Stimulated activated CD4-positive, alpha-beta T cell treated with anti-CD3 and anti-CD28 coated beads, Interleukin-15, amount 100 ng/mL, for 1 hour (primary cell): ENCODE measurements at places on chromosomes 7 and 10.

DNA sequence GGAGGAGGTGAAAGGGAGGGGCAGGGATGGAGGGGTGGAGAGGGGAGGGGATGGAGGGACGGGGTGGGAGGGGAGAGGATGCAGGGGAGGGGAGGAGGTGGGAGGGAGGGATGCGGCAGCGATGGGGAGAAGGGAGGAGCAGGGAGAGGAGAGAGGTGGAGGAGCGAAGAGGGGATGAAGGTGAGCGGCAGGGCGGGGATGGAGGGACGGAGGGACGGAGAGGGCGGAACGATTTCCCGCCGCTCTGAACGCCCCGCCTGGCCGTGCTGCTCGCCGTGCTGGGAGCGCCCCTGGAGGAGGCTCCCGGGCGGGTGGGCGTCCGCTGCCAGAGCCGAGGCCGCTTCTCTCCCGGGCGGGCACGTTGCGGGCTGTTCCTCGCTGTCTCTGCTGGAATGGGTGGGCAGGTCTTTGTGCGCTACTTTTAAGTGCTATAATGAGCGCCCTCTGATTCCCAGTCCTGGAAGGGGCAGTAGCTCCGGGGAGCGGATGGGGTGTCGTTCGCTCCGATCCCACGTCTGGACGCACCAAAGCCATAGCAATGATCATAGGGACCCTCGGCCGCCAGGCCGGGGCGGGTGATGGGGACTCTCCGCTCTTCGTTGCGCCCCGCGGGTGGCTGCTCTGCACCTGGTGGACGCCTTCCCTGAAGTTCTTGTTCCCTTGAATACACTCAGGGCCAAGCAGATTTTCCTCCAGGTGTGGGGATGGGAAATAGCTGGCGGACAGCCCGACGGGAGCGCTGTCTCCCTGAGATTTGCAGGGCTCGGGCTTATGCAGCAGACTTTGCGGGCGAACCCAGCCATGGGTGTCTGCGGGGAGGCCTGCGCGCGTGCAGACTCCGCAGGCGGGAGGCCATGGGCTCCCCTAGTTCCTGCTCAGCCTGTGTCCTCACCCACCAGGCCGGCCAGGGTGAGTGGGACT lies 81.1 kb upstream of the CPXM2 start:
- DNase-seq: no peak

DNA sequence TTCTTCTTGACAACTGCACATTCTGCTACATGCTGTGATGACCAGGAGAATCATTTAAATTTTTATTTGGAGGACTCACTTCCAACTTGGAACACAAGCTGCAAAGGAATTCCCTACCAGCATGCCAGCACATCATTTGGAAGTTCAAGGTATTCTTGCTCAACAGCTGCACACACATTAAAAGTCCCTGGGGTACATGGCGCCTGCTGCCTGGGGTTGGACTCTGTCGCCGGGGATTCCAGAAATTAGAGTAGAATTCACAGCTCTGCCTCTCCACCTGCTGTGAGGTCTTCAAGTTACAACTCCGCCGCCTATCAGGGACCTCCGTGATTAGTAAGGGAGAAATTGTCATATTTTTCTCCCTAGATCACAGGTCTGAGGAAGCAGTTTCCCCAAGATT lies 1.1 kb downstream of the ZNF32 start:
- no peak for DNase-seq

- no peak for DNase-seq
These were observed 26.5 kb upstream of the RBM20 start for GRCh38 chr10:110617425-110618229.

DNA sequence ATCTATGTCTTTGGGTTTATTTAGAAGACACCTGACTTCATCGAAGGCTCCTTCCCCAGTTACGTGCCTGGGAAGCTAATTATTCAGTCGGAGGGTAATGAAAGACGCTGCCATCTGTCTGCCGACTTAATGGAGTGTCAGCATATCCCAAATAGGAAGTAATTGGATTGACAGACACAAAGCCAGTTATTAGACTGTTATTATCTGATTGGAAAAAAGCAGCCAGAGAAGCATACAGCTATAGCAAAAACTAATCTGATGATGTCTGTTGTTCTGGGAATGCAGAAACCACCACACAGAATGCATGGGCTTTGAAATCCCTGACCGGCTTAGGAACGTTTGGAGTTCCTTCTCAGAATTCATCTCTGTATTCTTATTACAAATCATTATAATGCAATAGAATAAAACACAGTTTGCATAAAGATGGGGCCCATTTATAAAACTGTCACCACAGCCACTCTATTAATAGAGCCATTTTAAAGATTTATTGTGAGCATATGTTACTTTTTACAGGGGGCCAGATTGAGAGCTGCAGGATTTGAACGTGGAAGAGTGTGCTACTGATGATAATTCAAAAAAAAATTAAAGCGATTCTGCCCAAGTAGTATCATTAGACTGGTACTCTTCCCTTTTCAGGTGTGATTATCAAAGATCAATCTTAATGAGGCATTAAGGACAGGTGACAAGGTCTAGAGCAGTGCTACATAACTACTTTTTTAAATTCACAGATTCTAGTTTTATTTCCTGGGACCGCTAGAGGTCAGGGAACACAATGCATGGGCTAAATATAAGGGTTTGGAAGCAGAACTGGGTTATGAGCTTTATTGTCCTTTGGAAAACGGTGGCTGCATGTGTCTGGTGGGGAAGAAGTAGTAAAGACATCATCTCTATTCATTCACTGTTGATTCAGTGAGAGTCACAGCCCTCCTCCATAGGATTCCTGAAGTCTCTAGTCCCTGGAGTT lies 330.1 kb upstream of the LRGUK start:
- DNase-seq: no peak

DNA sequence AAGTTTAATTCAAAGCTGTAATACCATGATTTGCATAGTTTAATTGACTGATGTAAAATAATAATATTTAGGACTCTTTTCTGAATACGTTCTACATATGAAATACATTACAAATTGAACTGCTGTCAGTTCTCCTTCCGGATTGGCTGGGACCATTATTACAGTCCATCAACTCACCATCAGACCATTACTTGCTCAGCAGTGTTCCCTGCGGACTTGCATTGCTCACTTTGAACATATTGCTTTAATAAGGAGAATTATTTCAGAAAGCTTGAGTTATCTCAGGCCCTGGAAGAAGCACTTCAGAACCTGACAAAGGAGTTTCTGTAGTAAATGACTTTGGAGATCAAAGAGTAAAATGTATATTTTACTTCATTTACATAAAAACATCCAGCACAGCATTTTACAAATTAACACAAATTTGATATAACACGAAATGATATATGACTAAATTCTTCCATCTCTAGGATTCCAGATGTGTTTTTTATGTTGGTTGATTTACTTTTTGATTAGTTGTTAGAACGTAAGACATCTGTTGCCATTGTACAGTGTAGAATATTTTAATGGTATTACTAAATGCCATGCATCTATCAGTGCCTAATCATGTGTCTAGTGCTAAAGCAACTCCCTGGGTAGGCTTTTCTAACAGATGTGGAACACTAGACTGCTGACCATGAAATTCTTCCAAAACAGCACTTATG lies 418.5 kb upstream of the SEMA3A start:
- no peak for DNase-seq

GRCh38 chr10:71741671-71742070 lies 22.1 kb upstream of the C10orf105 start:
- DNase-seq: no peak

DNA sequence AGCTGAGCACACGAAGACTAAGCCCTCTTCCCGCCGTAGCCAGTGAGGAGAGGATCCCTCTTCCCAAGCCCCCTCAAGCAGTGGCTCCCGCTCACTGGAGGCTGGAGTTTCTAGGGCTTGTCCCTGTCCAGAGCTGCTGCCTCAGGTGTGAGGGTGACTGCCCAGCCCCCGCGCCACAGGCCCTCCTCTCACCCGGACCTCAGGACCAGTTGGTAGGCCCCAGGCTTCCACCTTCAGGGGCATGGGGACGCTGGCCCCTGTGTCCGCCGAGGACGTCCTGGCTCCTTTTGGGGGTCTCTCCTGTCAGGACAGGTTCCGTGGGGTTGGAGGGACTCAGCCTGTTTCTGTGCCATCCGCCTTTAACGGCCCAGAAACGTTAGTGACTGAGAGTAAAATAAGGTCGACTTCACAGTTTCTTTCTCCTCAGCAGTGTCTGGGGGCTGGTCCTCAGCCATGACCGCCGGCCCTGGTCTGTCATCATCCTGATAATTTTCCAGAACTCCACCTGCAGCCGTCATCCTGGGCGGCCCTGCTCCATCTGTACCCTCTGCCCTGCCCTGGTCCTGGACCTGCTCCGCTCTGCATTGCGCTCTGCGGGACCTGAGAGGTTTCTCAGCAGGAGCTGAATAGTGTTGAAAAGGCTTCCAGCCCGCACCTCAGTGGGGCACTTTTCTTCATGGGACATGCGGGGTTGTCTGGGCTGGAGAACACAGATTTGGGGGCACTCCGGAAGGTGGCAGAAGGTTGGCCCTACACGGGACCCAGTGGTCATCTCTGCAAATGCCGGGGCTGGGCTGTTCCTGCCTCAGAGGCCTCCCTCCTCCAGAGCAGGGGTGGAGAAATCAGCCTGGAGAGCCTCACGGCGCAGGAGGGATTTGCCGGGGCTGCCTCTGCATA lies 36.0 kb upstream of the FAM20C start:
- no peak for DNase-seq

GRCh38 chr7:72334066-72334465 lies 78.1 kb downstream of the CALN1 start:
- DNase-seq: no peak

DNA sequence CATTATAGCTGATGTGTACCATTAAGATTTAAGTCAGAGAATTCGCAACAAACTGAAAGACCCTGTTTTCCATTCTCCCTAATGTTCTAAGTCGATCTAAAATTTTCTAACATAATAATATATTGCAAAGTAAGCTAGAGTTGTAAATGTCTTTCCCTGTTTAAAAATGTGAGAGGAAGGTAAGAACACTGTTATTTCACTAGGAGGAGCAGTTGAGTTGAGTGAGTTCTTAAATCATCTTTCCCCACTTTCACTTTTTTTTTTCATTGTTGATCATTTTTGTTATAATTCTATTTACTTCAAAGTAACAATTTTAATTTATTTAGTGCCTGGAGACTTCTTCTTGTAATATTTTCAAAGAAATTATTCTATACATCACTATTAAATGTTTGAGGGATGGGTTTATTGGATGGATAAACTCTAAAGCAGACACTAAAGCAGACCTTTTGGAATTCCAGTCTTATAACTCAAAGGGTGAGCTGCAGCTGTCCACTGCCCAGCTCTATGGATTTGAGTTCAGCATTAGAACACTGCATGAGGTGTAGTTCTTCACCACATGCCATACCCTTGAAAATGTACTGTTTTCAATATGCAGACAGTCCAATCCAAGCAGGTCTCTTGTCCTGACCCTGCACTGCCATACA lies 181.3 kb upstream of the FZD1 start:
- DNase-seq: no peak

GRCh38 chr7:81990395-81990794 lies 220.5 kb upstream of the HGF start:
- no peak for DNase-seq

DNA sequence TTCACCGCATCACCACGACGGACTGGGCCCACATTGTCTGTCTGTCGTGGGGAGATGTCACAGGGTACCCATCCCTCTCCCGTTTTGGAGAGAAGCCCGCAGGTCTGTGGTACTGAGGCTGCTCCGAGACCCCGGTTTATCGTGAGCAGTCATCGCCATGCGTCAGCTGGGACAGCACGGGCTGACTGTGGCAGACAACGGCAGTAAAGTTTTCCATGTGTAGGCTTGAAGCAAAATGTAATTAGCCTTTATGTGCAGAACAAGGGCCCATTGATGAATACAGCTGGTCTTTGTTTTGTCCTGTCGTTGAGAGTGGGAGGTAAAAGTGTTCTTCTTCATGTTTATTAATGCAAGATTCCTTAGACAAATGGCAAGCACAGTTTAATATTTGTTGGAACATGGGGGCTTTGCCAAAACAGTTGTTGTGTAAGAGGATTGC lies 167.4 kb upstream of the SH2B2 start:
- no peak for DNase-seq

- no peak for DNase-seq
These were observed 31.0 kb upstream of the ABCB4 start for GRCh38 chr7:87506246-87507180.

DNA sequence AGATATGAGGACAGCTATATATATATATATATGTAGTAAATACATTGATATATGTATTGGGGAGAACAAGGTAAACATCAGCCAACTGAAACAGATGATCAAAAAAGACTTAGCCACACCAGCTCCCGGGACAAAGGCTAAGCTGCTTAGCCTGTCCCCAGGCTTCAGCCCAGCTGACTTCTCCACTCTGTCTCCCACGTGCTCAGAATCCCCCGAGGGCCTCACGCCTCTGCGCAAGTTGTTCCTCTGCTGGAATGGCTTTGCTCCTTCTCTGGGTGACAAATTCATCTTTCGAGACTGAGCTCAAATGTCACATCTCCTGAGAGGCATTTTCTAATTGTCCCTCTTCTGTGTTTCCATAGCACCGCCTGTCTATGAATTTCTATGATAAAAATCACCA lies 8.6 kb upstream of the INSIG1 start:
- no peak for DNase-seq

GRCh38 chr7:12570168-12570533 lies 369 bp upstream of the SCIN start:
- no peak for DNase-seq

- no peak for DNase-seq
These were observed 30.7 kb upstream of the ZNF467 start for GRCh38 chr7:149804106-149804505.

DNA sequence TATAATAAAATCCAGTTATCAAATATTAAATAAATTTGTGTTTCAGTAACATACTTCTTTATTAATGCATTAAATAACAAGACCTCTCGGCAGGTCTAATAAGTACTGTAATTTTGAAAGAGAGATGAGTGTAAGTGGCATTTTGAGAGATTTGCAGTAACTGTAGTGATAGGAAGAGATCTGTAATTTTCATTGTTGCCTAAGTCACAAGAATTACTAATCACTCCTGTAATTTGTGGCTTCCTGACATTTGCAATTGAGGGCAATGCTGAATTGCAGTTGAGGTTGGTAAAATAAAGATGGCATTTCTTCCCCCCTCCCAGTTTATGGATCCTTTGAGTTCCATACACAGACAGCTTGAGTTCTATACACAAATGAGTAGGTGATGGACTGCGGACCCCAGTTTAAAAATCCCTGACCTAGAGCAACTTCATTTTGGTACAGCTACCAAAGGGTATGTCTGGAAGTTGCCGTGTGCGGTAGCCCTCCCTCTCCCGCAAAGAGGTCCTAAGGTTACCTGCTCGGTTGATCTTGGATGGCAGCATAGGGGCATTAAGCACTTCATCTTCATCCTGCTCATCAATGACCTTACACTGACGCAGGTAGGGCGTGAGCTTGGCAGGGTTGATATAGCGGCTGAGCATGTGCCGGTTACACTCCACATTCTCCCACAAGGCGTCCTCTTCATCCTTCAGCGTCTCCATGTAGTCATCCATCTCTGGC lies 96.4 kb downstream of the CARD11 start:
- no peak for DNase-seq
